Occipital lobe (tissue), 3 donors: ENCODE measurements at places on chromosomes 6 and 20.

DNA sequence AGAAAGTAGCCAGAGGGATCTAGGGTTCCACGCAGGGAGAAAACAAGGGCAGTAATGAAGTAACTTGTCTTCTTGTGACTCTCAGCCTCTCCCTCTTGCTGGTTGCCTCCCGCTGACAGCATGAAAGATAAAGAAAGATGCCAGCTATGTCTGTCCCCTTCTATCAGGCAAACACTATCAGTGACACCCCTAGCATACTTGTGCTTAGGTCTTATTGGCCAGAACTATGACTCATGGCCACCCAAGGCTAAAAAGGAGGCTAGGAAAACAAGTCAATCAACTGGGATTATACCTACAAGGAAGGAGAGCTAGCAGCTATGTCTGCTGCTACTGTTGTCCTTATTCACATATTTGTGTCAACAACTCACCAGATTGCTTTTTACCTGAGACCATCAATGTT lies 206.8 kb upstream of the SOX4 start:
- DNase-seq = no peak

- no peak for DNase-seq
Observed at GRCh38 chr6:64817525-64817924, 889.5 kb downstream of the EYS start.

DNA sequence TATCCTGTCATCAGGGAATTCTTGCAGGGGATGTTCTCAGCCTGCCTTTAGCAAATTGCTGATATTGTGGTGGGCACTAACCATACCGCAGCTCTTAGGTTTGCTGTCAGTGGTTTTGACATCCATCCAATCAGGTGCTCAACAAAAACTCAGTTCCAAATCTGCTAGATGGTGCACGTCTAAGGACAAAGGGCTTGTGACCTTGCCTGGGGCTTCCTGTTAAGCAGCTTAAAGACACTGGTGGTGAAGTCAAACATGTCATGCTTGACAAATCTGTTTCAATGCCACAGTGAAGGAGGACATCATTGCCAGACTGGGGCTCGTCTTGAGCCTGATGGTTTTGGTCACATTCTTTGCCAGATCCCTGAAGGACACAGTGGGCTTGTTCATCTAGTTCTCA lies 179.8 kb upstream of the NOX3 start:
- no peak for DNase-seq

DNA sequence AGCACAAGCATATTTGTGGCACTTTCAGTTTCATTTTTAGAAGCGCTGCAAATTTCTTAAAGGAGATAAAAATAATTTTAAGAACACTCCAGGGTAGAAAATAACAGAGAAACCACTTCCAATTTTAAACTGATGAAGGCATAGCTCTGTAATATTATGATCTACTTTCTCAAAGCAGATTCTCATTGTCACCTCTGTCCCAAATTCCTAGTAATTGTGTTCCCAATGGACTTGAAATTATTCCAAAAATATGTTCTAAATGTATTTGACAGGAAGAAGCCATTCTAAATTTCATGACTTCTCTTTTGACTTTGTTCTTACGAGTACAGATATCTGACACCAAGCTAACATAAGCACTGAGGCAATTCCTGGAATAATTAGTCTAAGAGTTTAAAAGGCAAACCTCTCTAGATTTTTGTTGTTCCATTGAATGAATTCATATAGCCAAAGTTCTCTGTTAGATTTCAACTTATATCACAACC lies 140.2 kb upstream of the CARMIL1 start:
- no peak for DNase-seq

DNA sequence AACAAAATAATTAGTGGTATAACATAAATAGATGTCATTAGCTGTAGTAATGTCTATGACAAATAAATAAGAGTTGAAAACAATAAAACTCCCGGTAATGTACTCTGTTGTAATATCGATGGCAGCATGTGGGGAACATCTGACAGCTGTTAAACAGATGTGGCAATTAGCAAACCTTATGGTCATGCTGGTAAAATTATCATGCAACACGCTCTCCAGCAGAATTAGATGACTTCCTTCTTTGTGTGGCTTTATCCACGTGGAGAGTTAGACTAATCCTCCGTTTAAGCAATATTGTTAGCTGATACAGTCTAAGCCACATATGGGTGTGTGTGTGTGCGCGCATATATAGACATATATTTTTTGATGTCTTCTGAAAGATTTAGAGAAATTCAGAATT lies 77.7 kb upstream of the ZFP64 start:
- no peak for DNase-seq

DNA sequence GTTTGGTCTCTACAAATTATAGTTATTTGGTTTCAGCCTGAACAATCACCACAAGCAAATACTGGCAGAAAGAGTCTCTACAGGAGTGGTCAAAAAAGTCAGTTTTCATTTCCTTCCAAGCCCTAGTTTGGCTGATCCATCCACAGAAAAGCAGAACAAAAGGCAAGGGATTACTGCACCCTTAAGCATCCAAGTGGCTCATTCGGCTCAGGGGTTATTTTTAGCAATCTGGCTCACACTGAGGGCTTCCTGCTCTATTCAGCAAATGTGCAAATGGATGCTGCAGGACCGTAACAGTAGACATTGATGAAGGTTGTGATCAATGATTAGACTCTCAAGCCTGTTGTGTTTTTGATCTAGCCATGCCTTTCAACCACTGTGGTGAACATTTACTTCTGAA lies 62.2 kb upstream of the FABP7 start:
- DNase-seq = peak; percentile 2

- DNase-seq = no peak
Observed at GRCh38 chr6:159196430-159196975, 27.3 kb downstream of the FNDC1 start.

DNA sequence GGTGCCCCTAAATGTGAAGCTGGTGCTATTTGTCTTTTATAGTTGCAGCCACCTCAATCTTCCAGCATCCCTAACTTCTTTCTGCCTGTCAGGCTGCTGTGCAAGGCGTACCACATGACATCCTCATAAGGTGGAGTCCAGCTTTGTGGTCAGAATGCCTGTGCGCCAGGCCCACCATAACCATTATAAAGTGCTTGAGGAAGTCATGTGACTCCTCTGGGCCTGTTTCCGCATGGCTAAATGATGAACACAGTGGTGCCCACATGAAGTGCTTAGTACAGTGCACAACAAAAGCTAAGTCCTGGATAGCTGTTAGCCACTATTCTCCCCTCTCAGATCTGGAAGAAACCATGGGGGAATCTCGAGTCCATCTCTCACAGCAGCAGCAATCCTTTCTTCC lies 75.6 kb downstream of the INSM1 start:
- no peak for DNase-seq

GRCh38 chr6:5208471-5208971 lies 52.2 kb downstream of the LYRM4 start:
- no peak for DNase-seq

DNA sequence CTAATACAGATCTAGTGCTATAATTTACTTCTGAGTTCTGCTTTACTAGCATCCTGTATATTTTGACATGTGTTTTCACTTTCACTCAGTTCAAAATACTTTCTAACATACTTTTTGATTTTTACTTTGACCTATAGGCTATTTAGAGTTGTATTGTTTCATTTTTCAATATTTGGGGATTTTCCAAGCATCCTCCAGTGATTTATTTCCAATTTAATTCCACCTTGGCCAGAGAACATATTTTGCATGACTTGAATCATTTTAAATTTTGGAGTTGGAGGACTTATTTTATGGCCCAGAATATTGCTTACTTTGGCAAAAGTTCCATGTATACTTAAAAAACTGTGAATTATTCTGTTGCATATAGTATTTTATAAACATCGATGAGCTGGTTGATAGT lies 1215.6 kb upstream of the MAP3K7 start:
- DNase-seq = no peak

DNA sequence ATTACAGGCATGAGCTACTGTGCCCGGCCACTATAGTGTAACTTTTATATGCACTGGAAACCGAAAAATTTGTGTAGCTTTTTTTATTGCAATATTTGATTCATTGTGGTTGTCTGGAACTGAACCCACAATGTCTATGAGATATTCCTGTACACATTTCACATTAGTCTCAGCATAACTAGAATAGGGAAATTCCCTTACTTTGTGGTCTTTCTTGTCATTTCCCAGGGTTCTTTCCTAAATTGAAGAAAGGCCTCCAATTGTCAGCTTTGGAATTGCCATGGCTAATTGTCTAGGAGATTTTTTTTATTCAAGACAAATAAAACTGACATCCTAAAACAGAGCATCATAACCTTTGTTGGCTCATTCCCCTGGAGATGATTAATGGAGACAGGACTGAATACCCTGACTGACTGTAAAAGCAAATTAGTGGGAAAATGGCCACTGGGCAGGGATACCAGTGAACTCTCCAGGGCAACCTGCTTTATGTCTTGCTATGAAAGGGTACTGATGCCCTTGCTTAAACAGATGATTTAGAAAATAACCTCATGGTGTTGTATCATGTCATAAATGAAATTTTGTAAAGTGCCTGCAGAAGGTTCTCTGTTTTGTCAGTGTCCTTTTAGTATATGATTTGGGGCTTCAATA lies 576.9 kb downstream of the RFPL4B start:
- DNase-seq = no peak

GRCh38 chr20:50754420-50754819 lies 23.0 kb downstream of the PARD6B start:
- no peak for DNase-seq

DNA sequence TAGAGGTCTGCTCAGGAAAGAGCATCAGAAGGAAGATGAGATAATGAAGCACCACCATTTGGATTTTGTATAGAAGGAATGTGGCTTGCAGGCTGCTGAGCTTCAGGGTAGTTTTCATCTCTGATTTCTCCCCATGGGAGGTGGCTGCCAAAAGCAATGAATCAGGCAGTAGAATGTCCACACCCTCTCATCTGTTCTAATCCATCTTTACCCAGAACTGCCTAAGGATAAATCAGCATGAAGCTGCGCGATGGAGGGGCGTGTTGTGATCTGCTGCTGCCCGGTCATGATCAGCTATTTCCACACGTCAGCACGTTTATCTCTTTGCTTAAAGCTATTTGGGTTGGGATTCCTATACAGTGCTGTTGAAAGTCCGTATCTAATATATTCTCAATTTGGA lies 295.4 kb downstream of the FOXA2 start:
- no peak for DNase-seq

DNA sequence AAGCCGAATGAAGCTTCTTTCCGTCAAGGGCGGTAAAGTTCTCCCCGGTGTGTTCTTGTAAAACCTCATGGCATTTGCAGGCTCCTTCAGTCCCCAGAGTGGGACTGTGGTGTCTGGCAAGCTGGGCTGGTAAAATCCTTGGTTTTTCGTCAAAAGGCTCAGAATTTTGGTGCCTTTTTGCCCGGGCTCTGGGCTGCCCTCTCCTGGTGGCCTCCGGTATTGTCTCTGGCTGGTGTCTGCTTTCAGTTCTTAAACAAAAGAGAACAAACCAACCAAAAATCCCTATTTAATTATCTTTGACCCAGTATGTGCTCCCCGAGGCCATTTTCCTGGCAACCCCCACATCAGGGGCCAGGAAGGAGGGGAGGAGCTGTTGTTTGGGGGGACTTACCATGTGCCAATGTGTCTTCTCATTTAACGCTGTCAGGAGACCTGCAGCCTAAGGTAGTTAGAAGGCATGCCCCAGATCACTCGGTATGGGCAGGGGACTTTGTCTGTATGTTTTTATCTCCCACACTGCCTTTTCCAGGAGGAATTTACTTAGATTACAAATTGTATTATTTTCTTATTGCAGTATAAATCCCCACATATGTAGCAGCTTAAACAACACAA lies 11.1 kb downstream of the CDH4 start:
- DNase-seq = no peak

DNA sequence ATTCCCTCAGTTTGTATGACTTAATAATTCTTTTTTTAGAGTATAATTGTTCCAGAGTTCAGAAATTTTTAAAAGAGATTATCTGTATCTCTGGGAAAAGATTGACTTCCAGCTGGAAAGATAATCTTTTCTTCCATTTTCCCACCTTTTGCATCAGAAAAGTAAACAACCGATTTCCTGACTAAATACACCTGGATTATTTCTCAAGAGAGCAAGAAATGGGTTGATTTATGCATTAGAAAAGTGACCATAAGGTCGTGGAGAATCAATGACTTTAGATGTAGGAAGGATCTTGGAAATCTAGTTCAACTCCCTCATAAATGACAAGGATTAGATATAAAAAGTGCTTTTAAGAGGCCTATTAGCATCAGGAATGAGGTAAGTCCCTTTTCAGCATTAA lies 79.9 kb downstream of the SGK1 start:
- no peak for DNase-seq

DNA sequence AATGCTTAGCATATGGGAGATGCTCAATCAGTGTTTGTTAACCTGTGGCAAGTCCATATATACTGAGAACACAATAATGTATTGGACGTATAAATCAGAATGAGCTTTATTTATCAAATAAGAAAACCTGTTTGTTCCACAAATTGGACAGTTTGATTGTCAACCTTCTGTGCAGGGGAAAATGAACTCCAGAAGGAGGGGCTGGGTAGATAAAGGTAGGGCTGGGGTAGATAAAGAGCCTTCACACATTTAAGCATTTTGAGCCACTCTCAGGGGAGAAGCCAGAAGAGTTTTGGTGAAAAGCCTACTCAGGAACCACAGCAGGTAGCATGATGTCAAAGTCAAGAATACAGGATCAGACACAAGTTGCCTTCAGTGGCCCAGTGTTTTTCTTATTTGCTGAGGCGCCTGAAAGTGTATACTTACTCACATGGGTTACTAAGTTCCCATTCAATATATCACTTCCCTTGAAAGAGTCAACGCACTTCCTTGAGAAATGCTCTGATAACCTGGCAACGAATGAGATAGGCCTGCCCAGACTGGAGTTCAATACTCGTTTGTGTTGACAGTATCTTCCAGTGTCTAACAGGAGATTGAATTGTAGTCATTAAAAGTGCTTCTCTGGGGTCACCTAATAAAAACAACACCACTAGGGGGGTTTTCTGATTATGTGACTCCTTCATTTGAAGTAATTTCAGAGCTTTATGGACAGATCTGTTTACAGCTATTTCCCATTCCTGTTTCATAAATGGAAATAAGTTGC lies 263.9 kb upstream of the CITED2 start:
- DNase-seq = no peak

- DNase-seq = no peak
Observed at GRCh38 chr20:49756241-49756640, 42.6 kb upstream of the B4GALT5 start.

DNA sequence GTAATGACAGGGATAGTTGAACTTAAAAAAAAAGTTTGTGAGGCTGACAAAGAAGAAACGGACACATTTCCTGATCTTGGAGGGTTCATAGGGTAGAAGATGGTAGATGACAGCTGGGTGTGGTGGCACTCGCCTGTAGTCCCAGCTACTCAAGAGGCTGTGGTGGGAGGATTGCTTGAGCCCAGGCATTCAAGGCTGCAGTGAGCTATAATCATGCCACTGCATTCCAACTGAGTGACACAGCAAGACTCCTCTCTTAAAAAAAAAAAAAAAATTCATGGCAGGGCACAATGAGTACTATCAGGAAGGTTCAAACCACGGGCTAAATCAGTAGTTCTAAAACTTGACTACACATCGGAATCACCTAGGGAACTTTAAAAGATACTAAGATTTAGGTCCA lies 2.0 kb upstream of the MICA start:
- no peak for DNase-seq

- DNase-seq = no peak
Observed at GRCh38 chr6:90493332-90493731, 93.5 kb downstream of the MAP3K7 start.

GRCh38 chr6:112081569-112081968 lies 5.7 kb downstream of the TUBE1 start:
- no peak for DNase-seq
